Hematopoietic multipotent progenitor cell treated with erythropoietin and hydrocortisone succinate and interleukin-3 and kit ligand, for 8 days (in vitro differentiated cells): ENCODE measurements at places on chromosomes 7 and 10.

DNA sequence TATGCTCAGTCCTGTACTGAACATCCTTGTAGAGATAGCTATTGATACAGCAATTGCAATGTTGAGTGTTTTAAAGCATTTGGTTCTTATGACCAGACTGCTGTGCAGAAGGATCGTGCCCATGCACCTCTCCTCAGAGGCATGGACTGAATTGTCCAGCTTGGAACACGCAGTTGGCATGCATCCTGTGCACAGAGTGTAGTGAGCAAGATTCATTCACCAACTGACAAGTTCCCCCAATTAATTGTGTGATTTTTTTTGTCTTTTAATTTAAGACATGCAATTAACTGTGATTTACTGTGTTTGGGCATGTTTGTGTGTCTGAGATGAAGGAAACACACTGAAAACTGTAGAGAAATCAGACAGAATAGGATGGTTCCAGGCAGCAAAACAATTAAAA, 323.7 kb downstream of the CDK14 start:
- no peak for DNase-seq

DNA sequence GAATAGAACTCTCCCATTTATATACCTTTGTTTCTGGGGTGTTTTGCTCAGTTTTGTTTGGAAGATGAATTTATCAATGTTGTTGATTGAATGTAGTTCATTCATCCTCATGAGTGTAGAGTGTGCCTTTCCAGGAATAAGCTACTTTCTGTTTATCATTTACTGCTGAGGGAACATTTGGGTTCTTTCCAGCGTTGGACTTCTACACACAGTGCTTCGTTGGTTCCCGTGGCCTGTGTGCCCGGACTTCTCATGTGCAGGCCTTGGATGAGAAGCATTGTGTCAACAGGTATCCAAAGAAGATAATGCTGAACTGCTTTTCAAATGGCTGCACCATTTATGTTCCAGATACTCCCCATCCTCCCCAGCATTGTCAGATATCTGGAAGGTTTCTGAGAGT, 107.6 kb upstream of the TNS3 start:
- peak; percentile 63 for DNase-seq

DNA sequence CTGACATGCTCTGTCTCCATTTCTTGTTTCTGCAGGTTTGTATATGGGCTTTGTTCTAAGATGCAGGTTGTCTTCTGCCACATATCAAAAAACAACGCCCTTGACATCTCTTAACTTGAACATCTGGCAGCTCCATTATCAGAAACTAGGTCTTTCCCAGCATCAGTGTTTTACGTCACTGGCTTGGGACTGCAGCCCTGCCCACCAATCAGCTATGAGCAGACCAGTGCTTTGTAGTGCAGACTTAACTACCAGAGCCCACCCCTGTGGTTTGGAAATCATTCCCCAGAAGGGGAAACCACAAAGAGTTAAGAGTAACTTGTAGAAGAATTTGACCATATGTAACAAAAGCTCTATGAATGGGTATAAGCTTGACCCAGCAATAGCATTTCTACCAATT, 132.4 kb downstream of the SEPTIN14 start:
- DNase-seq, result no peak

DNA sequence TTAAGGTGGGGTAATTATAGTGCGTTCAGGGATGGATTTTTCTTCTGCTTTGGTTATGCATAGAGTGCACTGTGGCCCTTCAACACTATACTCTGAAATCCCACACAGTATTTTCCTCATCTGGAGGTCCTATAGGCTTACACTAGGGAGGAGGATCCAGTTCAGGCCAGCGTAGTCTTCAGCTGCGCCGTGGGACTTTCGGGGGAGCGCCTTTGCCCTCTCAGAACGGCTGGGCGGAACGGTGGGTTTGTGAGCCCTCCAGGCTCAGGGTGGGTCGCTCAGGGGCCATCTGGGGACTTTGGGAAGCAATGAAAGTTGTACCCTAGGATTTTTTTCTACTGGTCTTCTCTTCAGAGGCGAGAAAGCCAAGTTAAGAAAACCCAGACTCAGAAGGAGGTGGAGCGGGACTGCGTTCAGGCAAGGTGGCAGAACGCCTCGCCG, 652 bp upstream of the VPS26A start:
- DNase-seq, result no peak

DNA sequence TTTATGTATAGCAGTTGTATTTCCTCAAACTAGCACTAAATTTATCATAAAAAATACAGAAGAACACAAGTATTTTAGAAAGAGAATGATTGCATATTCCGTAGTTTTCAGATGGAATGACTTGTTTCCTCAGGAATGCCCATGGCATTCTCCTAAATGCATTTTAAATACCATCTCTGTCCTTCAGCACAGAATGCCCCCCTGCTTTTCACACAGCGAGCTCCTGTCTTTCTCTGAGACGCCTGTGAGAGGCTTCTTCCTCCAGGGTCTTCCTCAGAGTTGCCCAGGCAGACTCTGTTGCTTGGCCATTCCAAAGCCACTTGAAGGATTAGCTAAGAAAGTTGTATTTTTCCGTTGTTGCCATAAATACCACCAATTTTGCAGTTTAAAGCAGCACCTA, 10.1 kb downstream of the LANCL2 start:
- no peak for DNase-seq

- no peak for DNase-seq
Observed at GRCh38 chr10:110167149-110167548, 40.3 kb upstream of the MXI1 start.

GRCh38 chr10:6819301-6819700, 239.2 kb upstream of the PRKCQ start:
- no peak for DNase-seq

- no peak for DNase-seq
Observed at GRCh38 chr10:767211-767610, 77.7 kb upstream of the DIP2C start.

- DNase-seq, result no peak
Observed at GRCh38 chr7:2993868-2994267, 49.8 kb downstream of the CARD11 start.

GRCh38 chr7:159119026-159119741, 25.5 kb downstream of the VIPR2 start:
- no peak for DNase-seq

- no peak for DNase-seq
Observed at GRCh38 chr10:62790571-62790970, 13.9 kb upstream of the ADO start.

DNA sequence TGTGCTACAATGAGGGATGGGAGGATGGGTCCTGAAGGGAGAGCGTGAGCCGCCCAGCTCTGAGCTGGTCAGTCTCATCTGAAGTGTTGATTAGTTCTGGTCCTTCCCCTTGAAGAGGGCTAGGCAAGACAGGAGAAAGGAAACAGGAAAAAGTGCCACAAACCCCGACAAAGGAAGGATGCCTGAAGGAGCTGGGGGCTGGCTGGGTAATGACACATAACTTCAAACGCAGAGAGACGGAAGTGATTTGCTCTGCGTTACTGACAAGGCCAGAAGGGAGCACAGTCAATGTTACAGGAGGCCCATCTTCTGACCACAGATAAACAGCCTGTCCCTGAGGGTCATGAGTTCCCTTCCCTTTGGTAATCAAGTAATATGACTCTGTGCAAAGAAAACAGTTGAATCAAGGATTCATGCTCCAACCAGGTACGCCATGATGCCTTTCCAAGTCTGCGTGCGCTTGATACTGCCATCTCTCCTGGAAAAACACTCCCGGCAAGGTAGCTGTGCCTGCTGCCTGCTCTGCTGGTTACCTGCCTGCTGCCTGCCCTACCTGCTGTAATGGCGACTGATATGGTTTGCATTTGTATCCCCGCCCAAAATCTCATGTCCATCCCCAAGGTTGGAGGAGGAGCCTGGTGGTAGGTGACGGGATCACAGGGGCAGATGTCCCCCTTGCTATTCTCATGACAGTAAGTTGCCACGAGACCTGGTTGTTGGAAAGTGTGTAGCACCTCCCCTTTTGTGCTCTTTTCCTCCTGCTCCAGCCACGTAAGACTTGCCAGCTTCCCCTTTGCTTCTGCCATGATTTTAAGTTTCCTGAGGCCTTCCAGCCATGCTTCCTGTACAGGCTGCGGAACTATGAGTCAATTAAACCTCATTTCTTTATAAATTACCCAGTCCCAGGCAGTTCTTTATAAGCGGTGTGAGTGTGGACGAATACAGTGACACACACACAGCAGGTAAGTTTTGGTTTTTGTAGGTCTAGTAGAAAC, 57.9 kb downstream of the GRB10 start:
- DNase-seq, result peak; percentile 44

DNA sequence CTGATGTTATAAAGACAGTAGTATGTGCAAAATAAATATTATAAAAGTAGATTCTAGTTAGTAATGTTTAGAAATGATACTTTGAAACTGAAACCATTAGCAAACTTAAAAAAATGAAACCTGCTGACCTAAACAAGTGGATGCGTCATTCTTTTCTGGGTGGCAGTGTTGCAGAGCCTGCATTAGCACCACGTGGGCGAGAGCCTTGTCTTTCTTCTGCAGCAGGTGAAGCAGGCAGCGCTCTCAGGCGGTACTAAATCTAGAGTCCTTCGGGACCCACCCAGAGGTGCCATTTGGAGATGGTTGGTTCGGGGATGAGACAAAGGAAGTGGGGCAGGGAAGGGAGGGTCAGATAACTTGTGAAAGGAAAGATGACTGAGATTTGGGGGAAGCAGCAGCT, 759.1 kb upstream of the IGFBP3 start:
- DNase-seq, result no peak

DNA sequence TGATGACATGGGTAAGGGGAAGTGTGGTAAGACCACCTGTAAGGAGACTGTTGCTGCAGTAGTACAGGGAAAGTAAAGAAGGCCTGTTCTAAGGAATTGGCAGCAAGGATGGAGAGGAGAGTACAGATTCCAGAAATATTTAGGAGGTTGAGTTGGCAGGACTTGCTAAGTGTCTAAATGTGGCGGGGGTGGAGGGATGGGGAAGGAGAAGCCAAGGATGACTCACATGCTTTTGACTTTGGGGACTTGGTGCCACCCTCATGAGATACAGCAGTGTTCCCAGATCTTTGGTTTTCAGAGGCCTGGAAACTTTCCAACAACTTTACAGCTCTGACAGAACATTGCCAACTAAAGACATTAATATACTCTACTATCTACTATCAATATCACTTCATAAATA, 45.4 kb downstream of the CDK6 start:
- peak; percentile 58 for DNase-seq

DNA sequence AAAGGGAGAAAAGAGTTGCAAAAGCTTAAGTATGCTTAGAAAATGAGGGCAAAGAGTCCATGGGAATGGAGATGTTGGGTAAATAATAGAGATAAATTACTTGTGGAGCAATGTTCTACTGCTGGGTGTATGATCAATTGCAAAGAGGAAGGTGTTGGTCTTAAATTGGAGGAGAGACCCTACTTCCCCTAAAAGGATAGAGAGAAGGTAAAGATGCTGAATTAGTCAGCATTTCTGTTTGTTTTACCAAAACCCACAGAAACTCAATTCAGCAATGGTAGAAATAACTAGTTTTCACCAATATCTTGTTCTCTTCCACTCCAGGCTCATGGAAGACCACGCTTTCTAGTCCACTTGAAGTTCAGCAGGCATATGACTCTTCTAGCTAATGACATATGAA, 32.1 kb downstream of the ASB4 start:
- no peak for DNase-seq

DNA sequence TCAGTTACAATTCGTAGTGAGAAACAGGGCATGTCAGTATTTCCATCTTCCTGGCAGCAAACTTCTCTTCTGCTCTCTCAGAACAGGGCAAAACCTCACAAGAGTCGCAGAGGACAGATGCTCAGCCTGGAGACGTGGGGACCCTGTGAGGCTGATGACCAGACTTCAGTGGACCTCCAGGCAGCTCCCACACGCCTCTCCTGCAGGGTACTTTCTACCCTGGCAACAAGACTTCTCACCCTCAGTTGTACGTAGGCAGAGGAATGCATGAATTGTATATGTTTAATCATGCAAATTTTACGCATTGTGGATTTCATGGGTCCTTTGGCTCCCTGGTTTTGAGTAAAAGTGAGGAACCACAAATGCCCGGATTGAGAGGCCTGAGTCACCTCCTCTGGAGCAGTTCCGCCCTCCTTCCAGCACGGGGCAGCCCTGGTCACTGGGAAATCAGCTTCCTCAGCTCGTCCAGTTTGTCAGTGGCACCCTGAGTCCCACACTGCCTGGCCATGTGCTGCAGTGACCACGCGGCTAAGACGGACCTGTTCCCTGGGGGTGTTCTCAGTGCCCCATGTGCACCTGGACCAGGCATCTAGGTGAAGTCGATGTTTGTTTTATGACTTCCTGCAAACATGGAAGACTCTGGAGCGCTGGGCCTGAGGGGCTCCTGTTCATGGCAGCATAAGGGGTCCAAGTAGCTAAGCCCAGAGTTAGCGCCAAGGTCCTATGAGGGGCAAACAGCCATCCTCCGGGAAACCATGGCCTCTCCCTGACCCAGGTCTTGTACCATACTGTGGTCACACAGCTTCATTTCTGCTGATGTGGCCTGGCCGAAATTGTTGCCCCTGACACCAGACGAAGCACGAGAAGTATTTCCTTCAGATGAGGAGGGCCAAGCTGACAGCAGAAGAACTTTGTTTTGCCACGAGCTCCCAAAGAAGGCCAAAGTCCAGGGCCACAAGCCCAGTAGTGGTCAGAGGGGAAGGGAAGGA, 165.1 kb downstream of the TNS3 start:
- DNase-seq, result no peak

GRCh38 chr10:97865488-97865887, 15.8 kb downstream of the GOLGA7B start:
- DNase-seq, result no peak

DNA sequence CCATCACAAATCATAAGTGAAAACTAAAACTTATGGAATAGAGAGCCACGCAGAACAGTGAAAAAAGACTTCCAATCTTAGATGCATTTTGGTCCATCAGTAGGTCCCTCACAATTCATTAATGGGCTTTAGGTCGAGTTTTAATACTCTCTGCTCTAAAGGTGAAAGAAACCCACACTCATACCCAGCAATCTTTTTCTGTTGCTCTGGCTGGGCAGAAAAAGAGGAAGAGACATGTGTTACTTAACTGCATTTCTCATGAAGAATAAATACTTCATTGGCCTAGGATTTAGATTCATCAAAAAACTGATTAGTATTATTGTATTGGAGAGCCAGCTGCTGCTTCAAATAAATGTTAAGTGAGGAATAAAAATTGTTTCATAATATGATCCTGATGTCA, 645.7 kb downstream of the PHTF2 start:
- no peak for DNase-seq

- DNase-seq, result no peak
Observed at GRCh38 chr10:80154978-80155695, 22.6 kb downstream of the PLAC9 start.

GRCh38 chr7:69638674-69639073, 40.4 kb downstream of the AUTS2 start:
- no peak for DNase-seq
